NCI-H1105 treated with DMSO at 0.1 percent for 48 hours (cell line): ENCODE measurements at places on chromosomes 6 and 20.

- DNase-seq: no peak
Observed at GRCh38 chr20:33076662-33077372, 2.6 kb upstream of the BPIFB4 start.

DNA sequence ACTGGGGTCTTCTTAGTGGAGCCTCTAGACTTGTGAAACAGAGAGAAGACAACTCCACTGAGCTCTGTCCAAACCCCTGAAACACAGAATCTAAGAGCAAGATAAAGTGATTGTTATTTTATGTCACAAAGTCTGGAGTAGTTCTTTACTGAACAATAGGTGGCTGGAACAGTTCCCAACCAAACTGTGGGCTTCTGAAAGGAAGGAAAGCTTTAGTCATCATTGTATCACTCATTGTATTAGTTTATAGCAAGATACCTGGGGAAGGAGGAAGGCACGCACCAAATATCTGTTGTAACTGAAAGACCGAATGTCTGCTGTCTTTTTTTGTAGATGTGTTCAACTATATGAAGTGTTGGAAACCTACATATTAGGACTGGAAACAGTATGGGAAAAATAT is 284.9 kb upstream of the TBX18 start:
- no peak for DNase-seq

DNA sequence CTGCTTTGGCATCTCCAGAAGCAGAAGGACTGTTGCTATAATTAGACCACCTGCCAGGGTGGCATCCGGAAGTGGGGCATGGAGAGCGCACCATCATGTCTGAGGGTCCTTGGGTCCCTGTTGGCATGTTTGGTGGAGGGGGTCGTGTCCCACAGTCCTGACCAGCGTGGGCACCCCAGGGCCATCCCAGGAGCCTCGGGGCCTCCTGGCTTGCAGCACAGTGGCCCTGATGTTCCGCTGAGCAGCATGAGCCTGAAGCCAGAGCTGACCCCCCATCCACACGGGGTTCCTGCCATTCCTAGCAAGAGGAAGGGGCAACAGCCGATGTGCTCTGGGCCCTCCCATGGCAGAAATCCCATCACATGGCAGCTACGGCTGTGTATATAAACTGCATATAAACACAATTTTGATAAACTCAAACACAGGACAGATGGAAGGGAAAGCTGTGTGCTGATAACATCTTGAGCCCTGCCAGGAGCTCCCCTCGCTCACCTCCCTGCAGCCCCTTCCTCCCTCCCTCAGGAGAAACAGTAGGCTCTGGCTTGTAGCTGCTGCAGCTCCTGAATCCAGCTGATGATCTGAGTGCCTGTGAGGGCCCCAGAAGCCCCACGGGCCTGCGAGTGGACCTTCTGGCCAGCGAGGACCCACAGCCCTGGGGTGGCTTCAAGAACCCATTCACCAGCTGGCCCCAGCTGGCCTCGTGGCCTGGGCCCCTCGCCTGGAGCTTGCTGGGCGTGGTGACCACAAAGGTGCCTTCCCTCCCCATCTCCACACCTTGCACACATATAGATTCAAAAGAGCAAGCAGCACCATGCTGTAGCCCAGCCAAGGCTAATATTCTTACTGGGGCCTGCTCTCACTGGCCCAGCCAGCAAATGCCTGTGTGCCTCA is 321.6 kb downstream of the CDH4 start:
- no peak for DNase-seq

DNA sequence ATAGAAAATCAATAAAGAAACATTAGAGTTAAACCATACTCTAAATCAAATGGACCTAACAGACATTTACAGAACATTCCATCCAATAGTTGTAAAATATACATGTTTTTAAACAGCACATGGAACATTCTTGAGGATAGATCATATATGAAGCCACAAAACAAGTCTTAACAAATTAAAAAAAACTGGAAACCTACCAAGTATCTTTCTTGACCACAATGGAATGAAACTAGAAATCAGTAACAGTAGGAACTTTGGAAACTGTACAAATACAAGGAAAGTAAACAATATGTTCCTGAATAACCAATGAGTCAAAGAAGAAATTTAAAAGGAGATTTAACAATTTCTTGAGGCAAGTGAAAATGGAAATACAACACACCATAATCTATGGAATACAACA is 91.2 kb upstream of the GLP1R start:
- DNase-seq: no peak

- DNase-seq: no peak
Observed at GRCh38 chr20:31617432-31618104, 12.5 kb downstream of the ID1 start.

DNA sequence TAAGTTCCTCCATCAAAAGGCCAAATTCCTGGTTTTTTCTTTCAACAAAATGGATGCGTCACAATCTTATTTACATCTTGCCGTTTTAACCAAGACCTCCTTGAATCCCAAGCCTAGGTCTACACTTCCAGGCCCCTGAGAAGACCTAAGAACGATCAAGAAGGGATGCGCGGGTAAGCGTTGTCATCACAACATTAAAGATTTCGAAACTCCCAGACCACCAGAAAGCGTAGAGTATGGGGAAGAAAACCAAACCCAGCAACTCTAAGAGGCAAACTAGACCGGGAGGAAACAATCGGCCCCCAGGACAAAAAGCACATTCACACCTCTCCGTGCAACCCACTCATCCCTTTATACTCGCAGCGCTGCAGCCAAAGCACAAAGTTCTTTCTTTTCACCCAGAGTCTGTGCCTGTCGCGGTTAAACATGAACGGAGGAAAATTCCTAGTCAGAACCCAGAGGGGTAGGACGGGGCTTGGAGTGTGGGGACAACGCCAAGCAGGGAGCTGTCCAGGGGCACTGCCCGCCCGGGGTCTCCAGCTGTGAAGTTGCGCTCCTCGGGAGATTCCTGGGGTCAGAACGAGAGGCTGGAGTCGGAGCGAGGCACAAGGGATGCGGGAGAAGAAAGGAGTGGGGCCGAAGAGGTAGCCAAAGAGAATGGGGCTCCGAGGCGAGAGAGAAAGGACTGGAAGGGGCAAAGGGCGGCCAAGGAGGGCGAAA is 725 bp downstream of the OSER1 start:
- DNase-seq: no peak

- no peak for DNase-seq
Observed at GRCh38 chr20:13042458-13042794, 33.7 kb downstream of the SPTLC3 start.

DNA sequence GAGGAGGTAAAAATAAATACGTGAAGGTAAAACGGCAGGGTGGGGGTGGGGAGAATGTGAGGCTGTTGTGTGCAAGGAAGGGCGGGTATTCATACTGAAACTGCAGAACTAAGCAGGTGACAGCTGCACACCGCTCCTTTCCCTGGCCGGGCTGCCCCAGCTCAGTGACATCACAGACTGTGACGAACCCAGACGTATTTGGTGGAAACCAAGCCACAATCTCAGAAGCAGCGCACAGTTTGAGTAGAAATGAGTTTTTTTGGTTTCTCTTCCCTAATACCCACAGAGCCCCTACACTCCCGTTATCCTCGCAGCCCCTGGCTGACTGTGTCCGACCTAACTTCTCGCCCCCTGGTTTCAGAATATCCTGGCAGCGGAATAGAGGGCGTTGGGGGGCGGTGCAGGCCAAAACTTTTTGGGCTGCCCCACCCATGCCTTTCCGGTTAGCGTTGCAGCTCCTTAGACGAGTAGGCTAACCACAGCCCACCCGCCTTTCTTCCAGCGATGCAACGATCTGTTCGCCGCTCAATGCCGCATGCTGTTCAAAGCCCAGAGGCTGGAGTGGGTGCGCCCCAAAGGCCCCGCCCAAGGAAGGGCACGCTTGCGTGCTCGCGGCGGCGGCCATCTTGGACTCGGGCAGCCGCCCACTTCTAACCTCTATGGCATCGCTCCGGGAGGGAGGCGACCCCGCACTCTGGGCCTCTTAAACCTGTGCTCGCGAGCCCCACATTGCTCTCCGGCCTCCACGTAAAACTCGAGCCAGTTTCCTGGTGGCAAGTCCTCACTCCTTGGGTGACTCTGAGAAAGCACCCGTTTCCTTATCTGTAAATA is 9.1 kb downstream of the BAK1 start:
- DNase-seq: peak; percentile 81

DNA sequence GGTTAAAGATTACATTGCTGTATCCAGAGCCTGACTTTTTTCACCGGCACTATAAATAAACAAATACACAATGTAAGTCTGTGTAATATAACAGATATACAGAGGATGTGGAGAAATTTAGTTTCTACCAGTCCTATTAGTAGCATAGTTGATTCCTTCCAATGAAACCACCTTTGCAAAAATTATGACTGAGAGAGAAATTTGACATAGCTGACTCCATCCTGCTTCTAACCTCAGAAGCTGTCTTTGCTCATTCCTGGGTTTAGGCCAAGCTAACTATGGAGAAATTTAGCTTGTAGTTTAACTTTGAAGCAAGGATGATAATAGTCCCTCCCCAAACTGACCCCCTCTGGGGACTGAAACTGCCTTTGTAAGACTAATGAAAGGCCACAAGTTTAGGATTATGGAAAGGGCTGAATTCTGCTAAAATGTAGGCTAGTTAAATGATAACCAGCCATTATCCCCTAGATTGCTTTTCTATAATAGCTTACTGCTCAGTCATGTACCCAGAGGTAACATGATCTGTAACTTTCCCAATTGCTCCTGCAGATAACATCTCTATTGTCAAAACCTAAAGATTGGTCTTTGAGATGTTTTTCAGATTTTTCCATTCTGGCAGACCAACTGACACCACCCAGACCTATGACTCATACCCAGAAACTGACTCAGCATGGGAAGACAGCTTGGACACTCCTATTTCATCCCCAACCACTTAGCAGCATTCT is 172.8 kb upstream of the ARG1 start:
- no peak for DNase-seq

GRCh38 chr20:59583428-59584277 is 20.7 kb upstream of the PHACTR3 start:
- DNase-seq: no peak

GRCh38 chr6:40353967-40354452 is 233.2 kb downstream of the LRFN2 start:
- DNase-seq: no peak

GRCh38 chr6:90080876-90081481 is 186.7 kb downstream of the GJA10 start:
- no peak for DNase-seq

GRCh38 chr6:4677011-4677750 is 99.0 kb upstream of the CDYL start:
- DNase-seq: no peak

DNA sequence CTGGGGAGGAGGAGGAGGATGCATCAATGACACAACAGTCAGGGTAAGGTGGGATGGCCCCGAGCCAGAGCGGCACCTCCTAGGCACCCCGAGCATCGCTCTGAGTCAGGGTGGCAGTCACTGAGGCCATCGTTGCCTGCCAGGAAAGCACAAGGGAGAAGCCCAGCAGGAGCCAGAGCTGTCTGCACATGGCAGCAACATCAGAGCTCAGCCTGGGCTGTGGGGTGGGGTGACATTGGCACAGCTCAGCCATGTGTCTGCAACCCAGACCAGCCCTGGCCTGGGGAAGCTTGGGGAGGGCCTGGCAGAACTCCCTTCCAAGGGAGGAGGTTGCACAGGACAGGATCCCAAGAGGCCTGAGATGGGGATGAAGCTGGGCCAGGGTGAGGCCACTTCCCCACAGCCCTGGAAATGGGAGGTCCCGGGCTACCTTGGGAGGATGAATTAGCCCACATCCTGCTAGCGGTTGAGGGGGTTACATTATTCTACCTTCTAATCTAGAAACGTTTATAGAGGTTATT is 255.6 kb downstream of the MAFB start:
- DNase-seq: no peak

GRCh38 chr6:159686703-159687102 is 6.3 kb downstream of the SOD2 start:
- no peak for DNase-seq

GRCh38 chr6:128617285-128617684 is 96.9 kb upstream of the PTPRK start:
- no peak for DNase-seq
